ENCODE measurements at places on chromosomes 5 and 9.

- no peak for DNase-seq
These were observed 763.8 kb downstream of the DTWD2 start for GRCh38 chr5:118224546-118224945.

DNA sequence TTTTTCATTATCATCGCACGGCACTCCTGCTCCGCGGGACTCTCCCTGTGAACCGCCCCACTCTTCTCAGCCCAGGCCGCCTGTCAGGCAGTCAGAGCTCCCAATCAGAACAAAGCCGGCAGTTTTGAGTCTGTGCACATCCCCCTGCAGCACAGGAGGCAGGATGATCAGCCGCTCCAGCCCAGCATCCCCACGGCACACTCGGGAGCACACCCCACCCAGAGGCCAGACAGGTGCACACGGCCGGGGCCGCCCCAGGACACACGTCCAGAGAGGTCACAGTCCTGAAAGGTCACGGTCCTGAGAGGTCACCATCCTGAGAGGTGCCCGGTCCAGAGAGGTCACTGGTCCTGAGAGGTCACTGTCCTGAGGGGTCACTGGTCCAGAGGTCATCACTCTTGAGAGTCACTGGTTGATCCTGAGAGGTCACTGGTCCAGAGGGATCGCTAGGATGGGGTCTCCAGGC is 8.4 kb downstream of the TPPP start:
- no peak for DNase-seq

DNA sequence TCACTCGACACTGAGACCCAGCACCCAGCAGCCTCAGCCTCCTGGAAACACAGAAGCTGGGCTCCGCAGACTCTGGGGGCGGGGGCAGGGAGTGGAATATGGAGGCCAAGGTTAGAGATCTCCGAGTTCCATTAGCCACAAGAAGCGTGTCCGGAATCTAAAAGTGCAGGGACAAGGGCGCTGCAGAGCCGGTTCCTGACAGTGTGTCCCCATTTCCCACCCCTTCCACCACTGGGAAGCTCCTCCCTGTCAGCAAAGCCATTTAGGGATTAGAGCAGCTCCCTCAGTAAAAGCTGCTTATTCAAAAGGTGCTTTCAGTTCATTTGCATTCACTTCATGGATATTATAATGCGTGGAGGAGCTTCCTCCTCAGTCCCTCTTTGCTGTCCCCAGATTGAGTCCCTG is 74.1 kb upstream of the HSPA9 start:
- peak; percentile 47 for DNase-seq

DNA sequence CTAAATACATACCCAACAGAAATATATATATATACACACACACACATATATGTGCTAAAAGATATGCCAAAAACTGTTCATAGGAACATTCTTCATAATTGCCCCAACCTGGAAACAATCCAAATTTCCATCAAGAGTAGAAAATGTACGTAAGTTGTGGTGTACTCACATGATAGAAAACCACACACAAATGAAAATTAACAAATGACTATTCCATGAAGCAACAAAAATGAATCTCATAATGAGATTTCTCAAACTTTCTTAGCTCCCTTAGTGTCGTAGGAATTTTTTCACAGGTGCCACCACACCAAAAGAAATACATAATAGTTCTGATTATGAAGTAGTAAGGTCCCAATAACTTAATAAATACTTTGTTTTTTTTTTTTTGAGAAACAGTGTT is 7.8 kb downstream of the ATP10B start:
- no peak for DNase-seq
